ENCODE measurements at places on chromosomes 7 and 10.

GRCh38 chr10:126911301-126911700, 6.1 kb downstream of the DOCK1 start:
- DNase-seq, result no peak

- no peak for DNase-seq
These were observed 11.3 kb upstream of the HGF start for GRCh38 chr7:81780914-81781693.

GRCh38 chr7:143505838-143506237, 28.2 kb downstream of the TAS2R41 start:
- no peak for DNase-seq

DNA sequence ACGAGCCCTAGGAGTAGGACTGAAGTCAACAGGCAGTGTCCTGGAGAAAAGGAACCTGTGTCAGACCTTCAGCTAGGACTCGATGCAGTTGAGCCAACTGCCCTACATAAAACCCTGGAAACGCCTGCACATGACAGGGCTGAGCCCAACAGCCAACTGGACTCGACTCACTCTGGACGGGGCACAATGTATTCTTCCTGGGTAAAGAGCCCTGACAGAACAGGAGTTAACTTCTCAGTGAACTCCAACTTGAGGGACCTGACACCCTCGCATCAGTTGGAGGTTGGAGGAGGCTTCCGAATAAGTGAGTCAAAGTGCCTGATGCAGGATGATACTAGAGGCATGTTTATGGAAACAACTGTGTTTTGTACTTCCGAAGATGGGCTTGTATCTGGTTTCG, 93.5 kb downstream of the KMT2E start:
- DNase-seq, result no peak

GRCh38 chr10:93816123-93816747, 58.5 kb downstream of the LGI1 start:
- peak; percentile 33 for DNase-seq

DNA sequence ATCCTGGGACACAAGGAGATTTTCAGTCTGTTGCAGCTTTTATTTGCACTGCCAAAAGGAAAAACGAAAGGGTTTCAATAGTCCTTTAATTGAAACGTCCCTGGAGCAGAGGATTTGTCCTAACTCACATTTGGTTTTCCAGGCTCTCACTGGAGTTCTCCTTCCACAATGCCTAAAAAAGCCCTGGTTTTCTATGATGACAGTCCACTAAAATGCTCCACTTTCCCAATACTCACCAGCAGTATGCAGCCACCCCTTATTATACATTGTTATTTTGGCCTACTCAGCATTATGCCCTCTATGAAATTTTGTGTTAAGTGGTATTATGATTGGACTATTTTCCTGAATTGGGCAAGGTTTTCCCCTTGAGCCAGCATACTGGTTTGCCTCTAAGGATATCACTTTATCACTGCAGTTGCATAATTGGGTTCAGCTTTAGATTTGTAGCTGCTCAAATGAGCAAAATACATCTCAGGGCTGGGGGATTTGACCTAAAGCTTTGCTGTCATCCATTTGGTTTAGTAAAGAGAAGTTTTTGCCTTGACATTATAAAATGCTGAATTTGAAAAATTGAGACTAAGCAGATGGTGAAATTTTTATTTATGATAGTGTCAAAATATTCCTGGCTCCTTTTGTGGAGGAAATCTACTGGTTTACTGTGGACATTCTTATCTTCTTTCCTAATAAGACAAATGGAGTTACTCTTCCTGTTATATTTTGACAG, 239.2 kb downstream of the RNLS start:
- no peak for DNase-seq

GRCh38 chr7:16357921-16358320, 63.4 kb downstream of the CRPPA start:
- no peak for DNase-seq

DNA sequence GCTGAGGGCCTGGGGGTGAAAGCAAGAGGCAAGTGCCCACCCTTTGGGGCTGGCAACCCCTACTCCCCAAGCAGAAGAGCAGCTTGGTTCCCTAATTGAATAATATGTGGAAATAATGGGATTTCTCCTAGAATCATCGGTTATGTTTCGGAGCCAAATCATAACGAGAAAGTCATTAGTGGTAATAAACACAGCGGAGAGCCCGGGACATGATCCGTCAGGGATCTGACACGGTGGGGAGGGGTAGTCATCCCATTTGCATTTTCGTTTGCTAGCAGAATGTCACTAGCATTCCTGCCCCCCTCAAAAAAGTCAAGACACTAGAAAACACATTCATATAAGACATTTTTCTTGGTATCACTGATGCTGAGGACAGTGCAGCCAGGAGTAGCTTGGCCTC, 140.4 kb downstream of the CDH23 start:
- no peak for DNase-seq

GRCh38 chr10:48695636-48696534, 11.2 kb downstream of the WDFY4 start:
- DNase-seq, result no peak

DNA sequence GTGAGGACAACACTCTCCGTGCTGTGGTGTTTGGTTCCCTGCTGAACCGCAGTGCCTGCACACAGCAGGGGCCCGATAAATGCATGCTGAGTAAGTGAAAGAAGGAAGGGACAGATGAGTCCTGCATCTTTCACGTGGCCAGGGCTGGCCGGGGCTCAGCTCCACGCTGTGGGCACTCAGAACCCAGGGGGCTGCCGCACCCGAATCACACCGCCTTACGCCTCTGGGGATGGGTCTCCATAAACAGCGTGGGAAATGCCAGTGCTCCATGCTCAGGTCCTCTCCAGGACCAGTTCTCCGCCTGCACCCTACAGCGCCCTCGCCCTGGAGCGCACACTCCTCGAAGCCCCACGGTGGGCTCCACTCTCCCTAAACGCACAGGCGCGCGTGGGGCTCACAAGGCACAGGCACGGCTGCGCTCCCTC, 38.1 kb downstream of the RASGEF1A start:
- no peak for DNase-seq

- DNase-seq, result peak; percentile 56
These were observed 33.9 kb downstream of the SGPL1 start for GRCh38 chr10:70849582-70850016.

- DNase-seq, result no peak
These were observed 5.9 kb upstream of the HERPUD2 start for GRCh38 chr7:35700865-35701264.

DNA sequence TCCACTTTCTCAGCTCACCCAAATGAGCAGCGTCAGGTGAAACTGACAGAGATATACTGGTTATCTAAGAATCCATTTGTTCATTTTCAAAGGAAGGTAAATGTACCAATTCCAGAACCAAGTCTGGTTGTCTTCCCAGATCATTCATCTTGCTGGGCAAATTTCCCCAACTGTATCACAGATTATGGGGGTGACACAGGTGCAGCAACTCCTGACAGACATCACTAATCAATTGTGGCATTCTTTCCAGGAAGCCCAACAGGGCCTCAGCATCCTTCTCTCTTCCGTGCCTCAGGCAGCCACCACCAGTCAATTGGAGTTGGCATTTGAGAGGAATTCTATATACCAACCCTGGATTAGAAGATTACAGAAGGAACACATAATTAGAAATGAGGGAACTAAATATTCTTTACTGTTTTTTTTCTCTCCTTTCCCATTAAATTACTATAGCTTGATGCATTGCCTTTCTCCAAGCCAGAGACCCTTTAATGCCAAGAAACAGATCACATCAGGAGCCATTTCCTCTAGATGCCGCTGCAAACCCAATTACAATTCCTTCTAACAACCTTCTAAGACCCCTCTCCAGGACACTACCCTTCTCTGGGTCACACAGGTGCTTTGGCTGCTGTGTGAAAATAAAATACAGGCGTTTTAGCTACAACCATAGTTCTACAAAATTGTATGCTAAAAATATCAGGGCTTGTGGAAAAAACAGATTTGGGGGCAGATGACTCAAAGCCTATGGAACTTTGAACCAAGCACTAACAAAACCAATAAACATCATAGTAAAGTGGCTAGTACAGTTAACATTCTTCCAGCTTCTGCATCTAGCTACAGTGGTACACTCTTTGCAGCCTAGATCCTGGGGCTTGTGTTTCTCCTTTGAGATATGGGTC, 291.6 kb downstream of the RNLS start:
- DNase-seq, result no peak

- no peak for DNase-seq
These were observed 56.1 kb downstream of the AGMO start for GRCh38 chr7:15505761-15506160.

DNA sequence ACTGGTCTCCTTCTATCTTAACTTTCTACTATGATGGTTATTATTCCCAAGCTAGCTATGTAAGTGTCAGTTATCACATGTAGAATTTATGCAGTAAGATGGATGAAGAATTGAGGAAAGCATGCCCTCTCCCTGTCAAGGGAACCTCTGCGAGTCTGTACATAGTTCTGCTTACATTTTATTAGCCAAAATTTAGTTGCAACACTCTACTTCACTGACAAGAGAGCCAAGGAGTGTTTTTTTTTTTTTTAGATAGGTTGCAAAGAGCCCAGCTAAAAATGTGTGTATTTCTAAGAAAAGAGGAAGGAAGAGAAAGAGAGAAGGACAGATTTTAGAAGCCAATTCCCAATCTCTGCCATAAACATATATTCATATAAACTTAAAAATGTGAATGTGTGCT, 357.7 kb upstream of the LRRN3 start:
- DNase-seq, result no peak

DNA sequence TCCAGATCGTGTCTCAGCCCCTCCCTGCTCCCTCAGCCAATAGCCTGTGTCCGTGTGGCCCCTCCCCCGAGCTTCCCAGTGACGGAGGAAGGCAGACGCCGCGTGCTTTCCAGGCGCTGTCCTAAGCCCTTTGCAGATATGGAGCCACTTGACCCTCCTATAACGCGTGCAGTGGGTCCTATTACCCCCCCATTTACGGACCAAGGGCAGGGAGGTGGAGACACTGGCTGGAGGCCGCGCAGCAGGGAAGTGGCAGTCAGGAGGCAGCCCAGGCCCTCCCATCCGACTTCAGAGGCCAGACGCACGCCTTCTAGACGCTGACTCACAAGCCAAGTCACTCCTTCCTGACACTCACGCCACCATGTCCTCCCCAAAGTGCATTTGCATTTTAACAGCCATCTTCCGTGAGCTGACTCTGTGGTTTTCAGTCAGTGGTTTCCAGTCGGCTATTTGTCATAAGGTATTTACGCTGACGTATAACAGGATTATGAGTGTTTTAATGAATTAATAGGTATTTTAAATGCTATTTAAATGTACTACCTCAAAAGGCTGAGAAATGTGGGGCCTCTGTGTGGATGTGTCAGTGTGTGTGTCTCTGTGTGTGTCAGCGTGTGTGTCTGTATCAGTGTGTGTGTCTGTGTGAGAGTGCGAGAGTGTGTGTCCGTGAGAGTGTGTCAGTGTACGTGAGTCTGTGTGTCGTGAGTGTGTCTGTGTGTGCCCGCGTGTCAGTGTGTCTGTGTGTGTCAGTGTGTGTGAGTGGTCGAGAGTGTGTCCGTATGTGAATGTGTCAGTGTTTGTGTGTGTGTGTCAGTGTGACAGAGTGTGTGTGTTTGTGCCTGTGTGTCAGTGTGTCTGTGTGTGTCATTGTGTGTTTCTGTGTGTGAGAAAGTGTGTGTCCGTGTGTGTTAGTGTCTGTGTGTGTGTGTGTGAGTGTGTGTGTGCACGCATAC, 92.0 kb upstream of the INSIG1 start:
- DNase-seq, result peak; percentile 100

DNA sequence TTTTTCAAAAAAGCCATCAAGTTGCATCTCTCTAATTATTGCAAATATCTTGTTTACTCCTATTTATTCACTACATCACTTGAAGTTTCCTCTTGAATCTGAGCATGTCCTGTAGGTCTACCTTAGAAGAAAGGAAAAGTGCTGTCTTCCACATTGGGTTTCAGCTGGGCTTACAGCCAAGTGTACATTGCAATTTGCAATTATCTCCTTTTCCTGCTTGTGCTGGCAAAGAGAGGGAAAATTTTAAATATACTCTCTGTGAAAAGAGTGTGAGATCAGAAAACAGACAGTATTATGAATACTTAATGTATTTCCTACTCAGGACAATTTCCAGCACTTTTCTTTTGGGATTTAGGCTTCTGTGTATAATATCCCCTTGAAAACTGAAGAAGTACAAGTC, 839.7 kb downstream of the CNTNAP2 start:
- DNase-seq, result no peak

DNA sequence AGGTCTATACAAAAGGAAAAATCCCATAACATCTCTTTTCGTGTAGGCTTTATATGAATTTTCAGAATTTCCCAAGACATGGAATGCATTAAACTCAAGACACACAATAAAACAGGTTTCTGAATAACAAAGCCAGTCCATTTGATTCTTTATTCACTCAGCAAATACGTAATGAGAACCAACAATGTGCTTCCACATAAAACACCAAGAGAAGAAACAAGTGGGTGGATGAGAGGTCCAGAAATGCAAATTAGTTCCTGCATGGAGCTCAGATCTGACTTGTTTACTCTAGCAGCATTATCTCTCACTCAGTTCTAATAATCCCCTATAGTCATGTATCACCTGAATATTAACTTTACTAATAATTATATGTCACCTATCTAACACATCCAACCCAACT, 249.5 kb downstream of the LRRTM3 start:
- no peak for DNase-seq

- DNase-seq, result no peak
These were observed 1165.0 kb downstream of the NXPH1 start for GRCh38 chr7:9598411-9598810.

DNA sequence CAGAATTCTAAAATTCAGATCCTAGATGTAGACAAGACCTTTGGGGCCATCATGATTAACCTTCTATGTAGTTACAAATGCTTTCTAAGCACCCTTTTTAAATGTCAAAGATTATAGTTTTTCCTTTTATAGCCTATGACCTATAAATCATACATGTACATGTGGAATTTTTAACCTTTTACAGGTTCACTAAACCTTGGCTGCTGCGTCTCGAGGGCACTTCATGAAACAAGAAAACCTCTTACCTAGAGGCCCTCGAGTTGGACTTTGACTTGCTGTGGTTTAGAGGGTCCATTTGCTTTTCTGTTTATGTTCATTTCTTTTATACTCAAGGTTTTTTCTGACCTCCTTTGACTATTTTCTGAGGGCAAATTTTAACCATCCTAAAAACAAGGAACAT, 302.2 kb downstream of the CSTF2T start:
- DNase-seq, result no peak

GRCh38 chr7:33421429-33421828, 292.1 kb downstream of the BBS9 start:
- DNase-seq, result no peak

- no peak for DNase-seq
These were observed 22.7 kb downstream of the MKRN1 start for GRCh38 chr7:140456551-140457051.

GRCh38 chr7:116527521-116527920, 2.7 kb downstream of the CAV1 start:
- DNase-seq, result no peak

Data from SW 1271 (cell line).